ENCODE measurements at places on chromosomes 5 and 9.

DNA sequence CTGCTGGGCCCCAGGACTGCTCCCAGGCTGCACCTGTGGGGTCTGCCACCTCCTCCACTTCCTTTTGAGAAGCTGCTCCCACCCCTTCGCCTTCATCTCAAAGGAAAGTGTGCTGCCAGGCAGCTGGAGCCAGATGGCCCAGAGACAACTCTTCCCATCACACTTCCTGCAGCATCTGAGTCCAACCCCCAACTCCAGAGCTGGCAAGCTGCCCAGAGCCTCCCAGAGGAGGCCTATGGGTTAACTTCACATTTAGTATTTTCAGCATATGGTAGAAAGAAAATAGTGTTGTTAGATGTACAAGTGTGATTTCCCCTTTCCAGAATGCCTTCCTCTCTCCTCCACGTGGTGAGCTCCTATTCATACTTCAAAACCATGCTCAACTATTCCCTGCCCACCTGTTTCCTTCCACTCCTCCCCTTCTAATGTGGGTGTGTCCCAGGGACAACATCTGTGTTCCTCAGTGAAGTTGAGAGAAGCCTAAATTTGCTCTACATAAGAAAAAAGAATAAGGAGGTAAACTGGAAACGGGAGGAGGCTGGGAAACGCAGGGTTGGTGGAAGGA, 38.6 kb upstream of the KCNMB1 start:
- no peak for DNase-seq

DNA sequence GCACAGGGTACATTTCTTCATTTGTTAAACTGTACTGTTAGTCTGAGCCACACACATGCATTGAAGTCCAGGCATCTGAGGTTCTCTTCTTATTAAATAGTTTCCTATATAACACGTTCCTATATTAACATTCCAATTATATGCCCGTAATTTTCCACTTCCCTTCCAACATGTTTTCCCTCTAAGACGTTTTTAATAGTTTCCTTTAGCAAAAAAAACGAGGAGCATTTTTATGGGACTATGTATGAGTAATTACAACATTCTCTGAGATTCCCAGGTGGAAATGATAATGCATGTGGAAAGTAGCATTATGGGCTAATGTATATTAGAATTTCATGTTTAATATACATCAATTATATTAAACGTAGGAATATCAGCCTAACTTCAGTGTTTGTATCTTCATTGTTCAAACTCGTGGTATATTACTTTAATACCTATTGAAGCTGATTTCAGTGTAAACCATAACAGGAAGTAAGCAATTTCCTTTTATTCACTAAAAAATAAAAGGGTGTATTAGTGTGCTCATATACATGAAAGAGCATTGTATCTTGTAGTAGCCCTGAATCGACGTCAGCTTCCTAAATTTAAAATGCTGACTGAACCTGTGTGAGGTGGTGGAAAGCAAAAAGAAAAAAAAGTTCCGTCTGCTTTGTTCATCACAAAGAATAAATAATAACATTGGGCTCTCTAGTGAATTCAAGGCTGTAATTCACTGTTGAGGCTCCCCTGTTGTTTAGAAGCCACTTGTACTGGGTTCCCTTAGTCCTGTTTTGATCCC, 11.3 kb downstream of the SMARCA2 start:
- DNase-seq = no peak

DNA sequence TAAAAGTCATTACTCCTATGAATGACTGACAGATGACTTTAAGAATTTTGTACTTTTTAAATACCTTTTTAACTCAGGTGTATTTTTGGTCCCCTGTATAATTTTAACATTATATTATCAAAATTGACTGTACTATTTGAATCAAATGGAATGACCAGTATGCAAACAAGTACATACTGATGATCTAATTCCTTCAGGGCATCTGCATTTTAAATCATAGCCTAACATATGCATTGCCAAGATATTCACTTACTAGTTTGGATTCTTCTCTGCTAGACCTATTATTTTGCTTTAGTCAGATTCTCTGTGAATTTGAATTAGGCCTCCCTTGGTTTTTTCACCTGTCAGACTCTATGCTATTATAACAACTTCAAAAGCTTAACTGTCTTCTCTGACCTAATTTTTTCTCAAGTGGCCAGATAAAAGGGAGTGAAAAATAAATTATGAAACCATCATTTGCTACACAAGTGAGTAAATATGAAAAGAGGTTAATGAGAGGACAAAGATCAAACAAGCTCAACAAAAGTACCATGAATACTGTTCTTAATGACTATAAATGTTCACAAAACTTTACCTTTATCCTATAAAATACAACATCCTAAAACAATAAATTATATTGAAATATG, 1505.2 kb upstream of the CDH9 start:
- no peak for DNase-seq

- DNase-seq = no peak
Measured at GRCh38 chr9:31908158-31908890, 476.1 kb upstream of the ACO1 start.

GRCh38 chr9:2559192-2560152, 62.1 kb upstream of the VLDLR start:
- DNase-seq = no peak

DNA sequence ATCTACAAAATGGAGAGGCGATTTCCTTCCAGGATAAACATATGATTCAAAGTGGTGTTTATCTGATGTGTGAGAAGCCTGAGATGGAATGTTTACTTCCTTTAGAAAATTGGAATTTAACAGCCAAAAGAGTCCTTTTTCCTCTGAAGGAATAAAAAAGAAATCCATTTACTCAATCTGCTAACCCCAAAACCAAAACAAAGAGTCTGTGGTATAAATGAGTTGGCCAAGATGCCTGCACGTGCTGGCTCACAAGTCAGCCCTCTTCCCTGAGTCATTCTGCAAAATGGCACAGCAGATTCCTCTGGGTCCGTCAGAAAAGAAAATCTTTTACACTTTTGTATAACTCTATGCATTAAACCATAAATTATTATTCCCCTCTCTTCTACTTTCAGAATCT, 60.8 kb downstream of the EBF1 start:
- no peak for DNase-seq

GRCh38 chr9:131739959-131740648, at the start of gene RAPGEF1:
Gene RAPGEF1, minus strand, starts transcription at chr9:131740076. Its CDS starts 246 bp downstream, at chr9:131739830.
- DNase-seq = peak; percentile 85

DNA sequence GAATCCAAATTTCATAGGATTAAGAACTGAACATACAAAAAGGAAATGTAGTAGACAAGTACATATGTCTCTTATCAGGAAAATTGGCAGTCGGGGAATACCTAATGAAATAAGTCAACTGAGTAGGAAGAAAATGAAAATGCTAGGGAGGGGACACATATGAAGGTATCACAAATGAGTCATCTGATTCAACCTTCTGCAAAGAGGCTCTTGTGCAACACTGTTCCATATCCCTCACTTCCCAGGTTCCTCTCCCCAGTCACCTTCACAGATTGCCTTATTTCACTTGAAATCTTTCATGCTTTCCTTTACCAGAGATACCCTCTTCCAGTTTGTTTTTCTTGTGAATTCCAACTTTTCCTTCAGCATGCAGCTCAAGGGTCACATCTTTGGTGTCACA, 139.0 kb downstream of the RFX3 start:
- no peak for DNase-seq

GRCh38 chr9:92790542-92791527, 26.2 kb upstream of the BICD2 start:
- DNase-seq = peak; percentile 77

- DNase-seq = no peak
Measured at GRCh38 chr9:2337131-2337530, 284.5 kb upstream of the VLDLR start.

- no peak for DNase-seq
Measured at GRCh38 chr9:35521708-35522107, 31.8 kb downstream of the RUSC2 start.

- no peak for DNase-seq
Measured at GRCh38 chr9:128439273-128439672, 16.5 kb upstream of the ODF2 start.

- DNase-seq = no peak
Measured at GRCh38 chr5:175254155-175254554, 189.8 kb downstream of the DRD1 start.

- DNase-seq = no peak
Measured at GRCh38 chr5:79699763-79700400, 10.2 kb downstream of the CMYA5 start.

GRCh38 chr5:88886746-88887341, 3.9 kb upstream of the MEF2C start:
- no peak for DNase-seq

- no peak for DNase-seq
Measured at GRCh38 chr5:74935752-74936091, 69.5 kb upstream of the FAM169A start.

DNA sequence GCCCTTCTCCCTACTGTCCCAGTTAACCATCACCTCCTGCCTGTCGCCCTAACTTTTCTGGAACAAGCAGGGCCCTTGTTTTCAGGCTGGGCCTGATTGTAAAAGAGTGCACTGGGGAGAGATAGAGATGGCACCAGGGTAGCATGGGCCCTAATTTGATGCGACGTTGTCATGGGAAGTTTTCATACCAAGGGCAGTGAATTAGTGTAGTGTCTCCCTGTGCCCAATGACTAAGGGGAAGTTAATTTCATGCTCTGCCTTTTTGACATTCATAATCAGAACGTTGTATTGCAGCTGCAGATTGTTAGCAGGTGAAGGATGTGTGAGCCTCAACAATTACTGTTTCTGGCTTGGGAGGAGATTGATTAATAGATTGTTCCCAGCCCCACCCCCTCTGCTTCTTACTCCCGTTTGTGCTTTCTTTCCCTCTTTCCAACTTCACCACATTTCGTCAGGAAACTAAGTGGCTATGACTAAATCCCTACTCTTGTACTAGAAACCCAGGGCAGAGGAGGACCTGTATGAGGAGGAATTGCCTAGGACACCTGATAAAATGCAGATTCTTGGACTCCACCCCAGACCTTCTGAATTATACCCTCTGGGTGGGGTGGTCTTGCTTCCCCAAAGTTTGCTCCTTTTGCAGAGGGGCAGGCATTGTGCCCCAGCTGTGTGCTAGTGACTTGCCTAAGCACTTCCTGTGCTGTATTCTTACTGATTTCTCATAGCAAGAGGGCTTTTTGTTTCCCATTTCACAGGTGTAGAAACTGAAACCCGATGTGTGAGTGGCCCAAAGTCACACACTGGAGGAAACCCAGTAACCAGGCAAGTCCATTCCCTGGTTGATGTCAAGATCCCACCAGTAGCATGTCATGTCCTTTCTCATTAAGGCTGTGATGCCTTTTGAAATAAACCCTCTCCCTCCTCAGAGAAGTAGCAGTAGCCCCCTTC, 56.3 kb downstream of the DAB2IP start:
- no peak for DNase-seq

DNA sequence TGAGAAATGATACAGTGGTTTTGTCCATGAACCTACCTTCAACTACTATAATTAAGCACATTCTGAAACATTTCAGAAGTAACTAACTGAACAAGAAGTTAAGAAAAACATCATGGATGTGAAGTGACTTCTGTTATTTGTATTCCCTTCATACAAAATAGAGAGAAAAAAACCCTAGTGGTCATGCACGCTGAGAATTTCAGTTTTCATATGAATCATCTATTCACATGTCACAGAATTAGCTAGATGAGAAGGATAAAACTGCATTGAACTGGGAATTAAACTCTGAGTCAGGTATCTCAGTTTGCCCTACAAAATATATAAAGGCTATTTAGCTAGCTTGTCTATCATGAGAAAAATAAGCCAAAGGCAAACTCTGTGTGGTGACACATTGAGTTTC, 451.8 kb upstream of the FTMT start:
- DNase-seq = no peak

- DNase-seq = peak; percentile 20
Measured at GRCh38 chr9:33263131-33264002, 1.1 kb downstream of the BAG1 start.

DNA sequence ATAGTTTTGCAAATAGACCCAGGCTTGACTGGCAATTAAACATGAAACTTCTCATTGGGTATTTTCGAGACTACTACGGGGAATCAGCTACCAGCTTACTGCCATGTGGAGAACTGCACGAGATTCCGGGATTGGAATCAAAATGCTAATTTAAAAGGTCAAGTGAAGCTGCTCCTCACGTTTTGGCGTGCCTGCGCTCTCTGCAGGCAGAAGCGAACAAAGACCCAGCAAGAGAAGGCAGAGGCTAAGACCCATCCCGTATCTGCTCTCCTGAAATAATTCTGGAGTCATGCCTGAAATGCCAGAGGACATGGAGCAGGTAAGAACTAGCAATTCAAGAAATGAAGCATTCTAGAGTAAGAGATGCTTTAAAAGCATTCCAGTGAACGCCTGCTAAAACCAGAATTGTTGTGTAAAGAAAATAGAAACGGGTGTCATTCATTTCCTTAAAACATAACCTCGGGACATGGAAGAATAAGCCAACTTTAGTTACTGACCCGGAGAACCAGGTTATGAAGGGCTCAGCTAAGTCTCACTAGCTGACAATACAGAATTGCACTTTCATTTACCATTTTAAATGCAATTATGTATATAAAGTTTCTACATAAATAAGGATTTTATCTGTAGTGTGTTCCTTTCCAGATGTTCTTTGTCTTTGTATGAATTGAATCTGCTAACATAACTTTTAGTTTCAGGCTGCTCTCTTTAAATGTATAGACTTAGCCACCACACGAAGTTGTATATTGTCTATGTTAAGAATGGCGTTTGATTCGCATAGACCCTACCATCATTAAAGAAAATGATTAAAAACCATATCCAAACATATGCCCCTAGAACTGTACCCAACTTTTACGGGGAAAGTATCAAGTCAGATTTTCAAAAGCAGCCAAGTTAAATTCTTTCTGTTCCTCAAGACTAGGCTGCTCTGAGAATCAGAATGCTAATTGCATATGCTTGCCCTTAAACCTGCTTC, 2.0 kb upstream of the MAT2B start:
- DNase-seq = peak; percentile 50

GRCh38 chr5:96412868-96413449, 20.1 kb downstream of the PCSK1 start:
- no peak for DNase-seq

- DNase-seq = no peak
Measured at GRCh38 chr9:121649476-121650216, 1.8 kb upstream of the DAB2IP start.

DNA sequence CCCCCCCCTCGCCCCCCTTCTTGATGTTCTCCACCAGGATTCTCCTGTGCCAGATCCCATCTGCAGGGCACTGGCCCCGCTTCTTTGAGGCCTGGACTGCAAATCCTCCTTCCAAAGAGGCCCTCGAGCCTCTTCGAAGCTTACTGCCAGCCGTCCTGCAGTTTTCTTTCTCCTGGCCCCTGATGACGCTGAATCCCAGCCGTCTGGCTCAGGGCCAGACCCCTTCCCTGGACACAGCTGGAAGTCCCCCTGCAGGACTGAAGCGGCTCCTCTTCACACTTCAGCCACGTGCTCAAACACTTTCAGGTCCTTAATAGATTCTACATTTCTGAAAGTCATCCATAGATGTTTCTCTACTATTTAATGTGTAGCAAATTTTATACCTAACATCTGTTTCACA, 121.5 kb downstream of the EHMT1 start:
- no peak for DNase-seq

DNA sequence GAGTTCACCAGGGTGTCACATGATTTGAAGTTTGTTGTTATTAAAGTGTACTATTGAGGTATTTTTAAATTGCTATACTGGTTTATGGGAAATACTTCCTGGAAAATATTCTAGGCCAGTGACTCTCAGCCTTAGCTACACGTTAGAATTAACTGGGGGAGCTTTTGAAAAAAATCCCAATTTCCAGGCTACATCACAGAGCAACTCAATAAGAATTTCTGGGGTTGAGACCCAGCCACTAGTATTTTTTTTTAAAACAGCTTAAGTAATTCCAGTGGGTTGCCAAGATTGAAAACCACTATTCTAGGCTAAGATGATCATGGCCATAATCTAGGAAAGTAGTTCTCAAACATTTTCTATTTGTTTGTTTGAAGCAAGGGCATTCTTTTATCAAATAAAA, 142.9 kb upstream of the GRIA1 start:
- DNase-seq = no peak

All from stimulated activated CD4-positive, alpha-beta T cell treated with anti-CD3 and anti-CD28 coated beads, Interleukin-4, amount 100 ng/mL, for 24 hours (primary cell).